Stimulated activated CD8-positive, alpha-beta memory T cell treated with anti-CD3 and anti-CD28 coated beads, Interleukin-7, amount 100 ng/mL, for 4 hours (primary cell): ENCODE measurements at places on chromosomes 5 and 9.

DNA sequence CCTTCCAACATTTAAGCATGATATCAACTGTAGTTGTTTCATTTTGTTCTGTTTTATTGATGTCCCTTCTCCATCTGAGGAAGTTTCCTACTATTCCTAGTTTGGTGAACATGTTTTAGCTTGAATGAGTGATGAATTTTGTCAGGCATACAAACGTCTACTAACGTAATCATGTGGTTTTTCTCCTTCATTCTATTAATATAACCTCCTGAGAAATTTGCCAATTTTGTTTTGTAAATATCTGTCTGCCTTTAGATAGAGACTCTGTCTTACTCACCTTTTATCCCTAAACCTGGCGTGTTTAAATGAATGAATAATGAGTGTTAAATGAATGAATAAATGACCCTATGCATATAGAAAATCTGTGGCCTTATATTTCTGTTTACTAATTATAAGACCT lies 26.5 kb upstream of the NREP start:
- no peak for DNase-seq

- no peak for DNase-seq
These were observed 152.2 kb downstream of the PAX5 start for GRCh38 chr9:36881743-36882441.

- no peak for DNase-seq
These were observed 929.9 kb downstream of the TLE4 start for GRCh38 chr9:80501635-80502034.

DNA sequence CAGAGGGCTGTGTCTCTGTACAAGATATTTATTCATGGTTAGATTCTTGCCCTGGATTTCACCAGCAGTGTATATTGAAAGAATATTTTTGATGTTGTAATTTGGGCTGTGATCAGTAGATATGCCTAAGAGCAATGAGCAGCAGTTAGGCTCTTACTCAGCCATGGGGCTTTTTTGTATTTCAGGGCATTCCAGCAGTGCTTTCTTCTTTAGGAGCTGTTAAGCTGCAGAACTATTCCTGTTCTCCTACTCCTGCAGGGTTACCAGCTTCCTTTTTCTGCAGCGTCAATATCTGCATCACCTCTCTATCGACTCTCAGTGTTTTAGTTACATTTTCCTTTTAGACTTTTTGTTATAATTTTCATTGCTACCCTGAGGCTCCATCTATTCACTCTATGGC lies 206.2 kb downstream of the SLCO4C1 start:
- no peak for DNase-seq
